ENCODE measurements at places on chromosomes 4 and X.
A peak's percentile ranks its signal among the peaks of the same experiment; 100 is the strongest.

DNA sequence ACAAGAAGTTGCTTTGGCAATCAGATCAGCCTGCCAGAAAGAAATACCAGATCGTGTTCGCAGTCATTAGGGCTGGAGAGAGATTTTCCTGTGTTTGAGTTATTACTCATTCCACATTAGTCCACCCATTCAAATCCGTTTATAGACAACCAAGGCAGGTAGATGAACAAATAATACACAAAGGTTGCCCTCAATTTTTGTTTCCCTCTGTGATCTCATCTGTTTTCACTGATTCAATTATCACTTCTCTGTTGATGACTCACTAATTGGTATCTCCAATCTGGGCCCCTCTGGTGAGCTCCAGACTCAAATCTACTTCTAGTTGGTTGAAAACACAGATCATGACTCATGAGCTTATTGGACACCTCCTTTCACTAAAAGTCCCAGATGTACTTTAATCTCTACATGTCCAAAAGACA is 54.5 kb downstream of the CHM start:
- DNase-seq: no peak

GRCh38 chrX:96684339-96685209 is at the start of gene DIAPH2:
DIAPH2 (plus strand) TSS chrX:96684842.
- peak; percentile 80 for DNase-seq

GRCh38 chrX:62839596-62839995 is 511.5 kb downstream of the SPIN4 start:
- DNase-seq: no peak

- DNase-seq: no peak
Measured at GRCh38 chr4:187179086-187180058, 455.7 kb upstream of the FAT1 start.

GRCh38 chr4:77021614-77022089 is 54.1 kb downstream of the CCNI start:
- DNase-seq: no peak

- DNase-seq: no peak
Measured at GRCh38 chr4:80608281-80608980, 272.9 kb downstream of the CFAP299 start.

GRCh38 chr4:60948008-60948407 is 252.1 kb upstream of the ADGRL3 start:
- DNase-seq: no peak

- no peak for DNase-seq
Measured at GRCh38 chr4:185713272-185713671, 98.7 kb downstream of the SORBS2 start.

Data from activated naive CD8-positive, alpha-beta T cell treated with anti-CD3 and anti-CD28 coated beads, Interleukin-2, amount 10 ng/mL, durations not matched to agents 7 days and 5 days (primary cell).